HS-5 (cell line): ENCODE measurements at places on chromosomes 1 and 21.
A peak's percentile ranks its signal among the peaks of the same experiment; 100 is the strongest.

- no peak for DNase-seq
These were observed 87.7 kb downstream of the LACTBL1 start for GRCh38 chr1:22884806-22885530.

GRCh38 chr1:40818264-40818961 lies 34.8 kb downstream of the KCNQ4 start:
- no peak for DNase-seq

GRCh38 chr21:31022306-31022705 lies 16.0 kb downstream of the KRTAP19-8 start:
- no peak for DNase-seq

GRCh38 chr1:75092141-75092540 lies 42.0 kb upstream of the LHX8 start:
- no peak for DNase-seq

- no peak for DNase-seq
These were observed 1531.6 kb upstream of the TPTE start for GRCh38 chr21:8989721-8990325.

GRCh38 chr1:57512386-57512785 lies 88.5 kb upstream of the DAB1 start:
- DNase-seq, result no peak

DNA sequence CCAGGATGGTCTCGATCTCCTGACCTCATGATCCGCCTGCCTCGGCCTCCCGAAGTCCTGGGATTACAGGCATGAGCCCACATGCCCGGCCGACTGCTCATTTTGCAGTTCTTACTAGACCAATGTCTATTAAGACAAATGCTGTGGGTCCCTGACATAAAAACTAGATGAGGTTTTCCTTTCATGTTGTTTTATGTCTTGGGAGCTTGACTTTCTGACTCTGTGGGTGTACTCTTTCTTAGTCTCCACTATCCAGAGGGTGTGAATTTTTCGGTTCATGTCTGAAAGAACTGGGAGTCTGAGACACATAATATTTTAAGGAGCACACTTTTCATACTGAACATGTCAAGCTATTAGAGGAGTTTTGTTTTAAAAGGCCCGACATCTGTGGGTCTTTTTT lies 744.9 kb upstream of the B3GALT2 start:
- no peak for DNase-seq

DNA sequence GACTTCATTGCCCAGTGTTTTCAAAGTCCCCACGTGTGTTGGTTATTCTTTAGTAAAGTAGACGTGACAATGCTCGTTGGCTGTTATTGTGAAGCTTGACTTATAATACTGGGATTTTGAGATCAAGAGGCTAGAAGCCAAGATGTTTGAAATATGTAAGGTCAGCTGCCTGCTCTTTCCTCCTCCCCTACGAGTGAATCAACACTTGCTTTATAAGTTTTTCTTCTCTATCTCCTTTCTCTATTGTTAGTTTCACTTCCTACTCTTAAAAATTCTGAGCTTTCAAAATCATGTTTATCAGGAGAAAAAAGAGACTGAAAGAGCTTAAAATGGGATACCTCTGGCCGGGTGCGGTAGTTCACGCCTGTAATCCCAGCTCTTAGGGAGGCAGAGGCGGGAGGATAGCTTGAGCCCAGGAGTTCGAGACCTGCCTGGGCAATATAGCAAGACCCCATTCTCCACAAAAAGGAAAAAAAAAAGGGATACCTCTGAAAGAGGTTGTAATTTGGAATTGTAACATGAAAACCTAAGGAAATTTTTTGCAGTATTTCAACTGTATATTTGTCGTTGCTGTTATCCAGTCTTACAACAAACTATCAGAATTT lies 72.0 kb downstream of the EPB41 start:
- no peak for DNase-seq

GRCh38 chr1:51172811-51173210 lies 63.3 kb upstream of the RNF11 start:
- DNase-seq, result no peak

GRCh38 chr1:187819086-187819485 lies 990.3 kb downstream of the PLA2G4A start:
- no peak for DNase-seq

DNA sequence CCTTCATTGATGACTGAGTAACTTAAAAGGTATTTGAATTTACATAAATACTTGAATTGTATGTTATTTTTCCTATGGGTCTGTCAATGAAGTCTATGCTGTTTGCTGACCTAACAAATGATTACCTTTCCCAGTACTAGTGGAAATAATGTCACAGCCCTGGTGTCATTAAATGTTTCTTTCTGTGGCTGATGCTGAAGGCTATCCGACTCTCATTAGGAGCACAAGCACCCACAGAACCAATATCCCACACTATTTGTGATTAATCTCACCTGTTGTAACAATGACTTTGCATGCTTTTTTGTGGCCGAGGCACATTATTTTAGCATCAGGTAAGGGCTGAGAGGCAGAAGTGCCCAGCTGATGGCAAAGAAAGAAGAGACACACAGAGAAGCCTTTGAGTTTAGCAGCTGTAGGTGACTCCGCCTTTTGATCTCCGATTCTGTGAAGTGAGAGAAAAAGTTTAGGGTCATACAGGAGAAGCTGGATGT lies 25.8 kb upstream of the TRIM45 start:
- DNase-seq, result no peak

- peak; percentile 29 for DNase-seq
These were observed 160.9 kb upstream of the FMN2 start for GRCh38 chr1:239930686-239931262.

- no peak for DNase-seq
These were observed 32.9 kb downstream of the RABIF start for GRCh38 chr1:202856014-202856413.

GRCh38 chr1:92949937-92950817 lies 11.1 kb downstream of the DIPK1A start:
- peak; percentile 72 for DNase-seq

- DNase-seq, result no peak
These were observed 75.6 kb upstream of the CNIH3 start for GRCh38 chr1:224540535-224540934.

GRCh38 chr21:33229784-33230544 lies at the start of gene IFNAR2:
Gene IFNAR2, plus strand, starts transcription at chr21:33229938. Its CDS starts 11,985 bp downstream, at chr21:33241923.
- peak; percentile 9 for DNase-seq

- DNase-seq, result no peak
These were observed 18.4 kb upstream of the PLEKHG5 start for GRCh38 chr1:6509919-6510291.

DNA sequence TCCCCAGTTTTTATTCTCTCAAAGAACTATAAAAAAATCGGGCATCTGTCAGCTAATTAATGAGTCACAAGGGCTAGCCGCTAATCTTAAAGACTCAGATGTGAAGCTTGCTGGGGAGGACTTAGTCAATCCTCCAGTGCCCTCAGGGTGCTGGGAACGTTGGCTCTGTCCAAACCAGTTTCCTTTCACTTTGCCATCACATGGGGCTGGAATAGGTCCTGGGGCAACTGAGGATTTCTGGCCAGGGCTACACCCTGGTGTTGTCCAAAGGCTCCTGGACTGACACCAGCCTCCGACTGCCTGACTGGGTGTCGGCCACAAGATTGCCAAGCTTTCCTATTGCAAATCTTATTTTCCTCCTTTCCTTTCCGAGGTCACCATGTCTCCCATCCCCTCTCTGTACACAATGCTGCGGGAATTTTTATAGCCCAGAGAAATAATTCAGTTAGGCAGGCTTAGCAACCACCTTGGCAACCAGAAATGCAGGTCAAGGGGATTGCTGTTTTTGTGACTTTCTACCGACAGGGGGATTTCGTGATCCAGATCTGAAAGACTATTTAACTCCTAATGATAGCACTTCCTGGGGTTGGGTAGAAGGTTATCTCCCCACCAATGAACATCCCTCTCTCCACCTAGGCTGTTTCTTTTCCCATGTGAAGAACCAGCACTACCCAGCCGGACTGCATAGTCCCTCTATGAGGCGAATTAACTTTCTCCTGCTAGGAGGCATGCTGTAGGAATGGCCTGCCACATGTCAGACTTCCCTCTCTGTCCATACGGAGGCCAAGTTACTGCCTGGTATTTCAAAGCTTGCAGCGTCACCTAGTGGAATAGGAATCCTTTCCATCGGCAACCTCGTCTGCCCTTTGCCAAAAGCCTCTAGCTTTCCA lies 29.9 kb upstream of the CTBS start:
- DNase-seq, result peak; percentile 84

GRCh38 chr1:26907071-26907917 lies 6.5 kb downstream of the NR0B2 start:
- peak; percentile 61 for DNase-seq

GRCh38 chr1:214604523-214604922 lies 1.5 kb downstream of the CENPF start:
- DNase-seq, result no peak

DNA sequence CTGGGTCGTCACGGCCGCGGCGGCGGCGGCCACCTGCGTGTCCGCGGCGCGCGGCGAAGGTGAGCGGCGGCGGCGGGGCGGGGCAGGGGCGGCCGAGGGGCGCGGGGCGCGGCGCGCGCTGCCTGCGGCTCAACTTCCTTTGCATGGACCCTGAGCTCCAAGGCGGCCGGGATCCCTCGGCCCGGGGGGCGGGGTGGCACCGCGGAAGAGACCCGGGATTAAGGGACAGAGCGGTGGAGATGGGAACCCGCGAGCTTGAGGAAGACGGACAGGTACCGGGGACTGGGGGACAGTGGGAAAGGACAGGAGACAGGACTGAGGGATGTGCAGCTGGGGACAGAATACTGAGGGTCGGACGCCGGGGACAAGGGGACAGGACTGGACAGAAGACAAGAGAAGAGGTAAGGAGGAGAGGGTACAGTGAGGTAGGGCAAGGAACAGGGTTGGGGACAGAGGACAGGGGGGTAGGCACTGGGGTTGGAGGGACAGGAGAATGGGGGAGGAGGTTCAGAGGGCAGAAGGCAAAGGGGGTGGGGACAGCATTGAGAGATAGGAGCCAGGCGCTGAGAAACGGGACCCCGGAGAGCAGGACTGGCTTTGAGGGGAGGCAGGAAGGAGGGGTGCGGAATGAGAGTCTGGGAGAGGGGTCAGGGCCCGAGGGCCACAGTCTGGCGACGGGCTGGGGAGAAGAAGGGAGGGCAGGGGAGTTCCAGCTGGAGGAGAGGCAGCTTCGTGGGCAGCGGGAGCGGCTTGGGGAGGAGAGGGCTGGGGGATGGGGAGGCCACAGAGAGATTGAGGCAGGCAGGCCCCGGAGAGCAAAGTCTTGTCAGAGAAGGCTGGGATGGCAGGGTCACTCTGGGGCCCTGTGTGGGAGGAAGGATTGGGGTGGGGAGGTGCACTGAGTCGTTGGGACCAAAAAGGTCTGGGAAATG lies 648 bp downstream of the EPHA8 start:
- DNase-seq, result no peak

DNA sequence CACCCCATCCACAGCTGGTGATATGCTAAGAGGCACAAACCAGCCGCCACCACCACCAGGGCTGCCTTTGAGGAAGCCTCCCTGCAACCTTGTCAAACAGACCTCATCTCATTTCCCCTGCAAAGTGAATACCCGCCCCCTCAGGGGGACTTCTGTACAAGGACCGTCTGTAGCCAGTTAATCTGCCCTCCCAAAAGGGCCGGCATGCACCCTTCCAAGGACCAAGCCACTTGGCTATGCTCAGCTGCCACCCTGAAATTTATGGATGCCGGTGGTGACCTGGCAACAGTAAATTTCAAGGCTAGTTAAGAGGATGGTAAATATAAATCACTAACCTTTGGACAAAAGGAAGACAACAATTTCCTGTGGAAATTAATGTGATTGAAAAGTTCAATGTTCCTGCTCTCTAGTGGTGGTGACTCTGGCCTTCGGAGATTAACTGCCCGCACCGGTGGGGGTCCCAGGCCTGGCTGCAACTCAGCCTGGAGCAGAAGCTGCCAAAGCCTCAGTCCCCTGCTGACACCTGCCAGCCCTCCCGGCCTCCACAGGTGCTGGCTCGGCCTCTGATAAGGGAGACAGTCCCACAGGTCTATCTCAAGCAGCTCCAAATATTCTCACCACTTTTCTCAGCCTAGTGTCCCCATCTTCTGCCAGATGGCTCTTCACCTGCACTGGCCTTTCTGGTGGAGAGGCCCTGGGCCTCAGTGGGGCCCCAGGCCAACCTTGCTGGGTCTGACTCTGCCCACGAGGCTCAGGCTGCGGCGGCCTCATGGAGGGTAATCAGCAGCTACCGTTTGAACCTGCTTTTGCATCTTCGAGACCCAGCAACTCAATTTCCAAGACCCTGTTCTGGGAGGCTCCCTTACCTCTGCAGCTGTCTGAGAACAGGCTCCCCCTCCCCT lies 12.2 kb downstream of the TMEM53 start:
- no peak for DNase-seq

DNA sequence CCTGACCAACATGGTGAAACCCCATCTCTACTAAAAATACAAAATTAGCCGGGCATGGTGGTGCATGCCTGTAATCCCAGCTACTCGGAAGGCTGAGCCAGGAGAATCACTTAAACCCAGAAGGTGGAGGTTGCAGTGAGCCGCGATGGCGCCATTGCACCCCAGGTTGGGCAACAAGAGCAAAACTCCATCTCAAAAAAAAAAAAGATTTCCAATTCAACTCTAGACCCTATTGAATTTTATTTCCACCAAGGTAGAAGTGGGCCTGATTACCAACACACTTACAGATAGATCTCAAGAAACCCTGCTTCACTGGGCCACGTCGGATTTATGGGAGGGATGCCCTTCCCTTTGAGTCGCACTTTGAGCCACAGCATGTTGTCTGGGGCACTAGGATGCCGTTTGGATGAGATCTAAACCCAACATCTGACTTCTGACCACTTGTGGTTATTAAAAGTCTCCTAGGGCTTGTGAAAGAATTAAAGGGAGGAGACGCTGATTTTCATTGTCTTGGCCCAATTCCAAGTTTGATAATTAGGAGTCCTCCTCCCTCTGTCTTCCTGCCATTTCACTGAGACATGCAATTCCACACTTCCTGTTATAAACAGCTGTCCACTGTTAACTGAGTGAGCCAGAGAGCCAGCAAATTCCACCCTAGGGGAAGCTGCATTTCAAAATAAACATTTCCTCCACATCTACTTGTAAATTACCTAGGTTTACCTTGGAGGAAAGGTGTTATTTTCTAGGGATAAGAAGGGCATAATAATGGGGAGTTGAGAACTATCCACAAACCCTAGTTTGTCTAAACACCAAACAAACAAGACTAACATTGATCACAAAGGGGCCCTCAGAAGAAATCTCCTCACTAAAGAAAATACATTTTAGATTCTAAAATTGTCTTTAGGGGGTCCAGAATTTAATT lies 5.2 kb upstream of the RERE start:
- peak; percentile 98 for DNase-seq

GRCh38 chr1:217135569-217135915 lies 412.3 kb upstream of the ESRRG start:
- no peak for DNase-seq

GRCh38 chr1:216908126-216908525 lies 184.9 kb upstream of the ESRRG start:
- DNase-seq, result no peak

DNA sequence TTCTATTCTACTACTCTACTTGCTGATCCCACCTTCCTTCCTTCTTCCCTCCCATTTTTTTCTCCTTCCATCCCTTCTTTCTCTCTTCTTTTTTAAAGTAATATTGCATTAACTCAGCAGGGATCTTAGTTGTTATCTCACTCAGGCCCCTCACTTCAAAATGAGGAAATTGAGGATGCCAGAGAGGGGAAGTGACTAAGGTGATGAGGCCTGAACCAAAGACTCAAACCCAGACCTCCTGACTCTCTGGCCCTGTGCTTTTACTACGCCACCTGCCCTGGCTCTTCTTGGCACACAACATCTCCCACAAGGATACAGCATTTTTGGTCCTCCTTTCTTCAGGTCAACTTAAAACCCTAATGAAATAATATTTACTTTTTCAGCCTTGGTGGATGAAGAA lies 151.7 kb upstream of the ZNF648 start:
- DNase-seq, result no peak
